Naive B cell (primary cell): ENCODE measurements at places on chromosomes 6 and 20.
A peak's percentile ranks its signal among the peaks of the same experiment; 100 is the strongest.

DNA sequence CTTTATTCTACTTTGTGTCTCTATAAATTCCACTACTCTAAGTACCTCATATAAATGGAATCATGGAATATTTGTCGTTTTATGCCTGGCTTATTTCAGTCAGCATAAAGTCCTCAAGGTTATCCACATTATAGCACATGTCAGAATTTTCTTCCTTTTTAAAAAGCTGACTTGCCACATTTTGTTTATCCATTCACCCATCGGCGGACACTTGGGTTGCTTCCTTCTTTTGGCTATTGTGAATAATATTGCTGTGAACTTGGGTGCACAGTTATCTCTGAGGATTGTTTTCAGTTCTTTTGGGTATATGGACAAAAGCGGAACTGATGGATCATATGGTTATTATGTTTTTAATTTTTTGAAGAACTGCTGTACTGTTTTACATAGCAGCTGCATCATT is 39.1 kb upstream of the ME1 start:
- DNase-seq, result no peak

- no peak for DNase-seq
Observed at GRCh38 chr6:827431-827830, 134.5 kb upstream of the EXOC2 start.

DNA sequence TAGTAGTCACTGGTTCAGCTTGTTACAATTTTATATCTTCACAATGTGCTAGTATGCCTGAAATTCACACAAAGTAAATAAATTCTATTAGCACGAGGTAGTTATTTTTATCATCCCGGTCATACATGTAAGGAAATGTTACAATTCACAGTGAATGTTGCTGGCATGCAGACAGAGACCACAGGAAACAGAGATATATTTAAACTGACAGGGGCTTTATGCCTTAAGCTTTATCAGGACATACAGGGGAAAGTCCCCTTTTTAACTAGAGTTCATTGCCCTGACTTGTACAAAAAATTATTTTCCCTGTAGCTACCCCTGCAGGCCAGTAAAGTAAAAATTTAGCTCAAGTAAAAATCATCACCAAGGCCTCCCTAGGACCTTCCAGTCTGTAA is 712.0 kb upstream of the NRSN1 start:
- no peak for DNase-seq

- no peak for DNase-seq
Observed at GRCh38 chr20:49948178-49948577, 12.0 kb downstream of the RNF114 start.

GRCh38 chr6:117231466-117231865 is 33.9 kb upstream of the VGLL2 start:
- no peak for DNase-seq

GRCh38 chr20:53847139-53847836 is 223.1 kb downstream of the BCAS1 start:
- DNase-seq, result peak; percentile 56

GRCh38 chr6:116375262-116375661 is 4.5 kb downstream of the DSE start:
- DNase-seq, result no peak

- no peak for DNase-seq
Observed at GRCh38 chr20:45822857-45823256, 4.3 kb downstream of the TNNC2 start.

DNA sequence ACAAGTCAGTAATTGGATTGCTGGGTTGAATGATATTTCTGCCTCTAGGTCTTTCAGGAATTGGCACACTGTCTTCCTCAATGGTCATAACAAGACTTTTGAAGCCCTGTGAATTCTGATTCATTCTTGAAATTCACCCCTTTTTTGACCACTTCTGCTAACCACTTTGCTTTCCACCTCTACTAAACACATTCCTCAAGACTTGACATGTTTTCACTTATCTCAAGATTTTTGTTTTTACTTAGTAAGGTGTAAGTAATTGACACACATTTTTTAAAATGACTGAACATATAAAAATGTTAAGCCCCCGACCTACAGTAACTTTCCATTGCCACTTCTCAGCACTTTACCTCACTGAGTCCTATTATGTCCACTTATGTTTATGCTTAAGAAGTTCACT is 239.1 kb downstream of the GRM1 start:
- DNase-seq, result no peak

- no peak for DNase-seq
Observed at GRCh38 chr20:3784216-3784853, 2.2 kb downstream of the CENPB start.

DNA sequence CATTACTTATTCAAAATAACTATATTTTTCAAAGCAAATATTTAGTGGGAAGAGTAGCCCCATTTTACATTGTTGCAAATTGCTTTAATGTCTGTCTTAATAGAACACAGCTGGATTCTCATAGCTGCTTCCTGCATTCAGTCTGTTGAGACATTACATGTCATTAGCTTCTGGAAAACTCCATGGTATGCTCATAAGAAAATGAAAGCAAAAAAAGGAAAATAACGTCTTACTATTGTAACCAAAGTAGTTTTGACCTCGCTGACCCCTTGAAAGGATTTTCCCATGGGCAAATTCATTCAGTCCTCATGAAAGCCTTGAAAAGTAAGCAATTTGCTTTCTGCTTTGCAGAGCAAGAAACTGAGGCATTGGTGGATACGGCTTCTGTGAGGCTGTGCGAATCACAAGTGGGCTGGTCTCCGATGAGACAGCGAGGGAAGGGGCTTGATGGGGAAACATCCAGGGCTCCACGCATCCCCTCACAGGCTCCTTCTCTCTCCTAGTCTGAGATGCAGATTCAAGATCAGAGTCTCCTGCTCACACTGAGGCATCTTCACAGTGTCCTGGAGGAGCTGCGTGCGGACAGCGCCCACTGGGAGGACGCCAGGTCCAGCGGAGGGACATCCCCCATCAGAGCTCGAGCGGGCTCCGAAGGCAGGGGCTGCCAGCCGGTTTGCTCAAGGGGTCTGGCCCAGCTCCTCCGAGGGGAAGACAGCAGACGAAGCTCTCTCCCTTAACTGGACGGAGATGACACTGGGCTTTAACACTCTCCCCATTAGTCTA is 3.3 kb downstream of the C20orf202 start:
- no peak for DNase-seq

DNA sequence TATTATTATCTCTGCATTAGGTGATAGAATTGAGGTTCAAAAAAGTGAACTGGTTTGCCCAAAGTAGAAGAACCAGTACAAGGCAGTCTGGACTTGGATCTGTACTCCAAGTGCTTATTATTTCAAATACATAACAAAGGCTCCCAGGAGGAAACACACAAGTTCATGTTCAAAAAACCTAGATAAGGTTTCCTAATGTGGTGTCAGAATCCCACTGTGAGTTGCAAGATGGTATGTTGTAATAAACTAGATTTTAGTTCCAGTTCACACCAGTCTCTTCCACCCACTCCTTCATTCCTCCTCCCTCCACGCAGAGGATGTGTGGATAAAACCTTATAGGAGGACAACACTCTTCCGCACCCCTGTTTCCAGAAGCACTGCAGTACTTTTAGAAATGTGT is 42.8 kb downstream of the KIAA0319 start:
- DNase-seq, result no peak

DNA sequence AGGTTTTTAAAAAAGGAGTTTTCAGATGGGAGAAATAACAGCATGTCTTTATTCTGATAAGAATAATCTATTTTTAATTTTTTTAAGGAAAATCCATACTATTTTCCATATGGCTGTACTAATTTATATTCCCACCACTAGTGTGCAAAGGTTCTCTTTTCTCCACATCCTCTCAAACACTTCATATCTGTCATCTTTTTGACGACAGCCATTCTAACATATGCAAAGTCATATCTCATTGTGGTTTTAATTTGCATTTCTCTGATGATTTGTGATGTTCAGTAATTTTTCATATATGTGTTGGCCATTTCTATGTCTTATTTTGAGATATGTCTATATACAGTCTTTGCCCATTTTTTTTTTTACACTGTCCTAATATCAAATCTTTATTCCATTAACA is 280.6 kb upstream of the RUNX2 start:
- no peak for DNase-seq

DNA sequence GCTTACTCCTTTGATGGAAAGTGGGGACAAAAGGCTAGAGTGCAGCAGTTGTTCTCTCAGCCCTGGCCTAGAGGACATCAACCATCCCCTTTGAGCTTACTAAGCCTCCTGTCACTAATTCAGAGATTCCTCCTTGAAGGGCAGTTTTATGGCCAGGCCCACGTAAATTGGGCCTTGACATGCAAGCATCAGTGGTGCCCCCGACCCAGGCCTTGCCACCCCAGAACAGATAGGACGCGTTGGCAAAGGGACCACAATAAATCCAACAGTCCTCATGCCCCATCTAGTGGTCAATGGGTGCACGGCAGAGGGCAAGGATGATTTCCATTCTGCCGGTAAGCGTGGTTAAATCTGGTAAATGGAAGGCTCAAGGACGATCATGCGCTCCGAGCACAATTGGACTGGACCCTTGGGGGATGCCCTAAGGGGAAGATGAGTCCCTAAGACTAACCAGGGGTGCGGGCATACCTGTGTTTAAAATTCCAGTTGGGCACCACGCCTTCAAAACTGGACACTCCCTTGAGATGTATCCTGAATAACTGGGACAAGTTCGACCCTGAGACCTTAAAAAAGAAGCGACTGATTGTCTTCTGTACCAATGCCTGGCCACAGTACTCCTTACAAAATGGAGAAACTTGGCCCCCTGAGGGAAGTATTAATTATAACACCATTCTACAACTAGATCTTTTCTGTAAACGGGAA is 32.6 kb downstream of the CEP85L start:
- peak; percentile 35 for DNase-seq

DNA sequence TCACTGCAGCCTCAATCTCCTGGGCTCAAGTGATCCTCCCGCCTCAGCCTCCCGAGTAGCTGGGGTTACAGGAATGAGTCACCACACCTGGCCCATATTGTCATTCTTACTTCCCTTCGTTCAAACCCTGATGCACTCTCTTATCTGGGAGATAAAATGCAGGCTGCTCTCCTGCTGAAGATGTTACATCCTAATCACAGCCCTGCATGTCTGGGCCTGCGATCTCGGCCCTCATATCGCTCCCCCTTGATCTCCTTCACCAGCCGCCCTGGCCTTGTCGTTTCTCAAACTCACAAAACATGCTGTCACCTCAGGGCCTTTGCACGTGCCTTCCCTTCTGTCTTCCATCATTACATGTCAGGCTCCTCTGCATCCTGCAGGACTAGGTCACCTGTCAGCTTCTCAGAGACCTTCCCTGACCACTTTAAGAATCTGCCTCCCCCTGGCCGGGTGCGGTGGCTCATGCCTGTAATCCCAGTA is 8.8 kb upstream of the C20orf203 start:
- no peak for DNase-seq

GRCh38 chr6:5656226-5656625 is 350.5 kb downstream of the NRN1 start:
- no peak for DNase-seq

DNA sequence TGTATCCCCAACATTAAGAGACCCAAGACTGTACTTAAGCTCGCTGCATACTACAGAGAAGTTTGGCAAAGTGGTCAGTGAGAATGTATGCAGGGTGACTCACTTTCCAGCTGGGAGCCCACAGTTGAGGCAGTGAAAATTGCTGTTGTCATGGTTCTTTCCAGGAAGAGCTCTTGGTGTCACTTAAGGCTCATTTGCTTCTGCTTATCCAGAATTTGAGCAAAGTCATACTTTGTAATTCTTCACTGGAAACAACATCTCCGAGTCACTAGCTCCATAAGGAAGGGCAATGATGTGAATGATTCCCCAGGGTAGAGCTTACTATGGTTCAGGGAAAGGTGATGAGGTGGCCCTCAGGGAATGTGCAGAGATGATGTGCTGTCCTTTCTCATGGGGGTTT is 65.4 kb upstream of the FBXL4 start:
- no peak for DNase-seq

- no peak for DNase-seq
Observed at GRCh38 chr6:116512111-116512559, 696 bp downstream of the CALHM5 start.

DNA sequence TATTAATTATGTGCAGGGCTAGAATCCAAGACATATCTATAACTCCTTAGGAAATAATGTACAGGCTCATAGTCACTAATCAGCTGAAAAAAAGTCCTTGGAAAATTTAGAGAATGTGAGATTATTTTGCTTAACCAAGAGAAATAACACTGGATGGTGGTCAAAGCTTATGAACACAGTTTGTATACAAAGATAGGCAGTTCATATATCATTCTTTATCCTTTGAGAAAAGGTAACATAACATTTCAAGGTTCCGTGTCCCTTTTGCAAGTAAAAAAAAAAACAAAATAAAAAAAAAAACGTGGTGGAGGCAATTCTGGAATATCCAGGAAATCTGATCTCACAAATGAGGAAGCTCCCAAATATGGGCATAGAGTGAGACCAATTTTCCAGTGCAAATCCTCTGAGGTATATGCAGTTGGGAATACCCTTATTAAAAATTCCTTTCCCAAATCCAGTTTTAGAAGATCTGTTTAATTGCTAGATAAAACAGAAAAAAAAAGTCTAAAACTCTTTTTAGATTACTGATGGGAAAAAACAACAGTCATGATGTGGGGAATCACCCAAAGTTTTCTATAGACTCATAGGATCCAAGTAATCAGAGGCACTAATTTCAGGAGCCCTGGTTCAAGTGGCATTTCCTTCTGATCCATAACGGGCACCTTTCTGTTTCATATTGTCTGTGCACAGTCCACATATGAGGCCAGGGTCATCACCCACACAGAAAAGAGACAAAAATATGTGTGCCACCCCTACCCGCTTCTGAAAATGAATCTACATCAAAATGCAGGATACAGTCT is 17.7 kb upstream of the TNFAIP3 start:
- DNase-seq, result no peak

- no peak for DNase-seq
Observed at GRCh38 chr6:67680297-67680932, 954.7 kb upstream of the ADGRB3 start.
